GM12864 (cell line): ENCODE measurements at places on chromosomes 5 and 9.

GRCh38 chr9:114507726-114508125 is 2.5 kb upstream of the WHRN start:
- no peak for DNase-seq

- no peak for DNase-seq
Observed at GRCh38 chr9:111063332-111063731, 25.1 kb upstream of the LPAR1 start.

DNA sequence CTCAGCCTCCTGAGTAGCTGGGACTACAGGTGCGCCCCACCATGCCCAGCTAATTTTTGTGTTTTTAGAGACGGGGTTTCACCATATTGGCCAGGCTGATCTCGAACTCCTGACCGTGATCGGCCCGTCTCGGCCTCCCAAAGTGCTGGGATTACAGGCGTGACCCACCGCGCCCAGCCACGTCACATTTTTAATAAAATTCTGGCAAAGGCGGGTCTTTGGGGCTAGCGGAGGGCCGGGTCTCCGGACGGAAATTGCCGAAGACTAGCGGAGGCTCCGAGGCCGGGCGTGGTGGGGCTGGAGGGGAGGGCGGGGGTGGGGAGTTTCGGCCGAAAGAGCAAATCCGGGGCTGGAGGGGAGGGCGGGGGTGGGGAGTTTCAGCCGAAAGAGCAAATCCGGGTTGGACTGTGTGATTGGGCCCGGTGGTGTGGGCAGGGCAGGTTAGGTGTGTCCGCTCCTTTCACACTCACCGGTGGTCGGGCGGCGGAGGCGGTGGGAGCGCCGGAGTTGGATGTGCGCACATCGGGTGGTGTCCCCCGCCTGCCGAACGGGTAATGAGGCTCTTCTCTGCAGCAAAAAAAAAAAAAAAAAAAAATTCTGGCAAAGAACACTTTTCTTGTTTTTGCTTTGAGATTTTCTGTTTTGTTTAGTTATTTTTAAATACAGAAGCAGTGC is 27.1 kb downstream of the RUFY1 start:
- no peak for DNase-seq

GRCh38 chr5:124176692-124177091 is 569.7 kb downstream of the ZNF608 start:
- DNase-seq = no peak

- no peak for DNase-seq
Observed at GRCh38 chr5:35218981-35219380, 11.3 kb downstream of the PRLR start.
